Effector CD8-positive, alpha-beta T cell (primary cell): ENCODE measurements at places on chromosomes 5 and 9.

DNA sequence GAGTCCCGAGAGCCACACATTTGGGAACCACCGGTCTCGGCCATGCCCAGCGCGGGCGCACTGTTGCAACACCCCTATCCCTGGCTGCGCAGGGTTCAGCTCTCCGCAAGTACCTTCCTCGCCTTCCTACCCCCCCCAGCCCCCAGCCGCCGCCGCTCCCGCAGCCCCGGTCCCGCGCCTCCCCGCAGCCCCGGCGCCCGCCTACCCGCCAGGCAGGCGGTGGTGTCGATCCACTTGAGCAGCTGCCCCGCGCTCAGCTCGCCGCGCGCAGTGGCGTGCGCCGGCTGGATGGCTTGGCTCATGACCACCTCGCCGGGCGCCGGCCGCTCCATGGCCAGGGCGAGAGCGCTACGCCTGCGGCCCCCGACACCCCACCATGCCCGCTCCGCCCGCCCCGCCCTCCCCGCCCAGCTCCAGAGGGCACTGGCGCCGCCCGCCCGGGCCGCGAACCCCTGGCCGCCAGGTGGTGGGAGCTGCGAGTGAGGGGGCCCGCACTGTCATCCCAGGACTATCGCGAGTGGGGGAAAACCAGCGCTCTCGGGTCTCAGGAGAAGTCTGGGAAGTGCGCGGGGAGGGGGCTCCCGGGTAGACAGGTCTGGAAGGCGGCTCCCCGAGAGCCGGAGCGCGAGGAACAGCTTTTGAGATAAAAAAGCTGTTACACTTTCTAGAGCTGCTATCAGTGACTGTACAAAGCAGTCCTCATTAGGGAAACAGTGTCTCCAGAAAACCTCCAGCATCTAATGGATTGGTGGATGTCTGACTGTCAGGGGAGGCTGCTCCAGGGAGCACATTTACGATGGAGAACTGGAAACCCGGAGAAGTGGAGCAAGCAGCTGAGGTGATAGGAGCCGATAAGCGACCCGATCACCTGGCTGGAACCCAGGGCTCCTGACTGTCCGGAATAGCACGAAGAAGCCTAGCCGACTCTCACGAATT is at the start of gene ACOT12:
Gene ACOT12, minus strand, starts transcription at position 352 of the 936 bp plus-strand sequence. Its CDS starts 20 bp downstream, at position 332.
- no peak for DNase-seq

DNA sequence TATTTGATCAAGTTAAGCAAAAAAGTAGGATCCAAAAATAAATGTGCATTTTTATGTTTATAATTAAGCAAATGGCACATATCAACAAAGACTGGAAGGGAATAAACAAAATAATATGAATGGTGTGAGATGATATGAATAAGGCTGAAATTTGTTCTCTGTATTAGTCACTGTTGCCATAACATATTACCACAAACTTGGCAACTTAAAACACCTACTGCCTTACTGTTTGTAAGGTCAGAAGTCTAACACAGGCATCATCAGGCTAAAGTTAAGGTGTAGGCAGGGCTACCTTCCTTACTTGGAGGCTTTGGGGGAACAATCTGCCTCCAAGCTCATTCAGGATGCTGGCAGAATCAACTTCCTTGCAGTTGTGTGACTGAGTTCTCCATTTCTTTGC is 19.3 kb downstream of the PGGT1B start:
- no peak for DNase-seq

DNA sequence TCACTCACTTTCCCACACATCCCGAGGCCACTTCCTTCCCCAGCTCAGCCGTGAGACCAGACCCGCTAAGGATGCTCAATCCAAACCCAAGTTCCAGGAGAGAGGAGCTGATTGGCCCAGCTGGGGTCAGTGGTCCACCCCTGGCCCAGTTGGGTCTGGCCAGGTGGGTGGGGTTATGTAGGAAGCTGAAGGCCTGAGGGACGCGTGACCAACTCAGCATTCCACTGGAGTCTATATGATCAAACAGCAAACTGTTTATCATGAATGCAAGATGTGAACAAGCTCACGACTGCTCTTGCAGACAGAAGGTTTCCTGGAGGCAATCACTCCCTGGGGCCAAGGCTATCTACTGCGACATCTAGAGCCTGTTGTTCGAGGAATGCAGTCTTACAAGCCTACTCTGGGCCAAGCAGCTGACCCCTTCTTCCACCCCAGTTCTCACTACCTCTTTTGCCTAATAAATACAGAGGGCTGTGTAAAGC is 4.9 kb upstream of the RAPGEF1 start:
- DNase-seq = no peak

GRCh38 chr5:180636403-180637075 is 12.9 kb downstream of the FLT4 start:
- DNase-seq = no peak

DNA sequence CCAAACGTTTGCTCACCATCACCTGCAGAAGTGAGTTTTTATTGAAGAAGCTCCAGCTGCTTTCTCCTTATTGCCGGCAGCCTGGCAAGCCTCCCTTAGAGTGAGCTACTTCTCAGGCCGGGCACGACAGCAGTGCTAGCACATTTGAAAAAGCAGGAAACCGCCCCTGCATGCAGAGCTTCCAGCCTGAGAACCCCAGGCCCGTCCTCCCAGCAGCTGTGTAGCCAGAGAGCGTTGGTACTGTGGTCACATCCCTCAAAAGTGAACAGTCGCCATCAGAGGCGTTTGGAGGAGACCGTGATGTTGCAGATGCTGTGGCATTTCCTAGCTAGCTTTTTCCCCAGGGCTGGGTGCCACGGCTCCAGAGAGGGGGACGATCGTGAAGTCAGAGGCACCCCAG is 23.5 kb downstream of the SLC25A25 start:
- DNase-seq = no peak

- no peak for DNase-seq
Observed at GRCh38 chr5:2633992-2634391, 117.5 kb downstream of the IRX2 start.

- no peak for DNase-seq
Observed at GRCh38 chr9:79569814-79570447, 1.8 kb upstream of the TLE4 start.

DNA sequence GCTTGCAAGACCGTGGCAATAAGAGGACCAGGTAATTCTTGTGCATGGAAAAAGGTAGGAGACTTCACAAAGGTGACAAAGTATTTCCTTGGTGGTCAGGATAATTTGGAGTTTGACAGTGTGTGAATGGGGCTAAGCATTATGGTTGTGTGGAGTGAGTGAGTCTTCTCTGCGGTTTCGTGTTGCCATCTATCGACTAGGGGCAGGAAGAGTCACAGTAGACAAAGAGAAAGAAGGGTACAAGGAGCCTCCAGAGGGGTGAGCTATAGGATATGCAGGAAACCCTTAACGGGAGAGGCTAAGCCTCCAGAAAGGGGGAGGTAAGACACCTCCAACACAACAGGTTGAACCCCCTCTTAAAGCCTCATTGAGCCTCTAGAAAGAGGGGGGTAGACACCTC is 64.0 kb upstream of the RANBP6 start:
- no peak for DNase-seq

DNA sequence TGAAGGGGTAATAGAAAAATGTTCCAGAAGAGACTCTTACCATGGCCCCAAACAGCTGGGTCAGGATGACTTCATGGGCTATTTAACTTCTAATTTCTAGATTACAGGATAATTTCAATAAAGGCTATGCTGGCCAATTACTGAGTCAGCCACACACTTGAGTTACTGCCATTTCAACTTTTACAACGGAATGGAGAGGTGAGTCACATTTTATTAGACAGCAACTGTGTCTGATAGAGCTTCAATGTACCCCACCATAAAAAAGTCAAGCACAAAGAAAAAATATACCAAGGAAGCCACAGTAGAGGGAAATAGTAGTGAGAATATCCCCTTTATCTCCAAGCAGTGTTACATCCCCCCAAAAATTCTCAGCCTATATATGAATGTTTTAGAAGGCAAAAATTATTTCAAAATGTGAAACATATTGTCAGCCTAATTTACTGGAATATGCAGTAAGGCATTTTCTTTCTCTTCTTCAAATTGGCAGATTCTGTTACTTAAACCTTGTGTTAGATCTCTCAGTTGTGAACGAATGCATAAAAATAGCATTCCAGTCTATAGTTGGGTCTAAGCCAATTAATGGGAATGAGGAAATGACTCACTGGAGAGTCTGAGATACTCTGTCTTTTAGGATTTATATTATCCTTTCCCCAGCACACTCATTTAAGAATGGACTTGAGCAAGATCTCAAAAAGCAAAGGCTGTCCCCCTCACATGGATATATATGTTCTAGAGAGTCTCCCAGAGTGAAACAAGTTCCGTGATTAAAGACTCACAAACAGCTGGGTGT is 47.1 kb upstream of the RAI14 start:
- no peak for DNase-seq

DNA sequence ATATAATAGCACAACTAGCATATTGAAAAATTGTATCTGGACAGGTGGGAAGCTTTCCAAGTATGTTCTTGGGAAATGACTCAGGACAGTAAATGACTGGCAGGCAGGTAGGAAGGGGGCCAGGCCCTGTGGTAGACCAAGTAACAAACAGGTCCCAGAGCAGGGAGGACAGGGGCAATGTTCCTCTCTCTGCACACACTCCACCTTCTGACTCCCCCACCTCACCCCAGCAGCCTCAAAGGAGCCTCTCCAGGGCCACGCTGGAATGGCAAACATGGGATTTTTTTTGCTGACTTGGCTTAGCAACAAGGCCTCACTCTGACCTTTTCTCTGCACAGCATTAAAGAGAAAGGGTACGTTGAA is 31.1 kb upstream of the IQGAP2 start:
- no peak for DNase-seq

GRCh38 chr9:36151316-36152210 is 15.0 kb downstream of the GLIPR2 start:
- DNase-seq = peak; percentile 75

GRCh38 chr5:10719965-10720364 is 41.1 kb downstream of the DAP start:
- DNase-seq = no peak

DNA sequence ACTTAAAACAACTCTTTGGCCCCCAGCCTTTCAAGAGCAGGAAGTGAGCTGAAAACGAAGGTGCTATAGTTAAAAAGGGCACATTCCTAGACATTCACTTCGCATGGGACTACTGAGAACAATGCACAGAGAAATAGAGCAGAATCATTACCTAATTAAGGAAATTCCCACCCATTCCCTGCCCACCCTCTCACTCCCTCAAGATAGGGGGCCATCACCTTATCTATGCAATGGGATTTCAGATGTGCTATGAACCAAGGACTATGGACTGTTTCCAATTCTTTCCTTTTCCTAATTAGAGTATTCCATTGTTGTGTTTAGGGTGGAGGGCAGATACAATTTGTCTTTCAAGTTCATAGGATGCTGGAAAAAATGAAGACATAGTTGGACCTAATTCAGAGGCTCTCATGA is 476.8 kb downstream of the CETN3 start:
- no peak for DNase-seq

- no peak for DNase-seq
Observed at GRCh38 chr9:5976674-5977397, 38.6 kb downstream of the RANBP6 start.

- no peak for DNase-seq
Observed at GRCh38 chr9:89482056-89482851, 15.7 kb downstream of the SEMA4D start.

- DNase-seq = no peak
Observed at GRCh38 chr9:35907711-35908503, 1.4 kb upstream of the SPAAR start.

DNA sequence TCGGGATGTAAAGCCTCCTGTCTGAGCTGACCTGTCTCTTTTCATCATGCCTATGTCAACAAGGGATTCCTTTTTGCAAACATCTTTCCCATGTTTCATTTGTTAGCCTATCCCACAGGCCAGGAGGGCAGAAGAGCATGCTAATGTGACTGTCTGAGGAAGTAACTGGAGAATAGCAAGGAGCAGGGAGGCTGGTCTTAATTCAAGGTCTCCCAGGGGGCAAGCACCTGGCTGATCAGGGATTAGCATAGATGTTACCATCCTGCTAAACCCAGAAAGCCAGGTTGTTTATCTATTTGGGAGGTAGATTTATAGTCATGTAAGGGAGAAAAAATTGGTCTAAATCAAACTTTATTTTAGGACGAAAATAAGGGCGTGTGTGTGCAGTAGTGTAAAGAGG is 36.7 kb upstream of the MAP1B start:
- DNase-seq = no peak

DNA sequence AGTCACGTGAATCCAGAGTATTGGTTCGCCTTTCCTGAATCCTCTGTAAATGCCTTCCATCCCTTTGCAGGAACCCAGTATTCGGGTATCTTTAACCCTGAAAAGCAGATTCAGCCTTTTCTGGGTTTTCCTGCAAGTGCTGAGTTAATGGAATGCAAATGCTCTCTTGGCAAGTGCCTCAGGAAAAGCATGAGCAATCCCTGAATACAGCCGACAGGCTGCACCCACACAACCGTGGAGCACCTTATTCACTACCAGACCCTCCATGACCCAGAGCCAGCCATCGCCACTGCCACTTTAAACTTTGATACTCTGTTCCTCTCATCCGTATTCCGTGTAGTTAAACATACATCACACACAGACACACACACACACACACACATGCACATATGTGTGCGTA is 54.4 kb downstream of the ZNF622 start:
- DNase-seq = no peak

DNA sequence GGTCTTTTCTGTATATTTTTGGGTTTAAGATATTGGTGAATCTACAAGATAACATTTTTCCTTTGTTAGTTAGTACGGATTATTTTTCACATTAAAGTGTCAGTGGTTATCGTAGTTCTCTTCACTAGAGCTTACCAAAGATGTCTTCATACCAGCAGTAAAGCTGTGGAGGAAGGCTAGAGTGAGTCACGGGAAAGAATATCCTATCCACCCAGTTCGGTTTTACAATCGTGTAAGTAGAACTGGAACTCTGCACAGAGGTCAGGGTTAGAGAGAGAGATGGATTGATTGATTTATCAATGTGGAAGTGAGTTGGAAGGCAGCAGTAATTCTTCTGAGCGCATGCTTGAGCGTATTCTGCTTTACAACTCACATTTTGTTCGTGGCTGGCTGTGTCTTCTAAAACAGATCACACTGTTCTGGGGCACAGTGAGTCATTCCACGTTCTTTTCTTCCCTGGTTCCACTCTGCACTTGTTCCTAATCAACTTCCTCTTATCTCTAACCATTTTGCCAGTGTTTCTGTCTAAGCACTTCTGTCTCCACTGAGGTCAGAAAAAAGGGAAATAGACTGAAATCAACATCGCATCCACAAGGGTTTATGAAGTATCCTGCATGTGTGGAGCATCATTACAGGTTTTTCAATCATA is 86.5 kb upstream of the ARRDC3 start:
- DNase-seq = no peak

- no peak for DNase-seq
Observed at GRCh38 chr5:11809407-11809806, 94.8 kb downstream of the CTNND2 start.
